ENCODE measurements at places on chromosomes 3 and 15. TPM values are rescaled to one million over a fixed set of nuclear protein-coding genes. Genes with fewer than 3 reads are reported as not detected.

- no peak for DNase-seq
Measured at GRCh38 chr3:44833394-44833793, 28.3 kb upstream of the TMEM42 start.

GRCh38 chr15:85780225-85780985 is 14.3 kb downstream of the KLHL25 start:
- no peak for DNase-seq

The CLDN16 gene
- total RNA-seq: not detected

GRCh38 chr15:70488002-70488605 is 275.3 kb downstream of the UACA start:
- no peak for DNase-seq

DNA sequence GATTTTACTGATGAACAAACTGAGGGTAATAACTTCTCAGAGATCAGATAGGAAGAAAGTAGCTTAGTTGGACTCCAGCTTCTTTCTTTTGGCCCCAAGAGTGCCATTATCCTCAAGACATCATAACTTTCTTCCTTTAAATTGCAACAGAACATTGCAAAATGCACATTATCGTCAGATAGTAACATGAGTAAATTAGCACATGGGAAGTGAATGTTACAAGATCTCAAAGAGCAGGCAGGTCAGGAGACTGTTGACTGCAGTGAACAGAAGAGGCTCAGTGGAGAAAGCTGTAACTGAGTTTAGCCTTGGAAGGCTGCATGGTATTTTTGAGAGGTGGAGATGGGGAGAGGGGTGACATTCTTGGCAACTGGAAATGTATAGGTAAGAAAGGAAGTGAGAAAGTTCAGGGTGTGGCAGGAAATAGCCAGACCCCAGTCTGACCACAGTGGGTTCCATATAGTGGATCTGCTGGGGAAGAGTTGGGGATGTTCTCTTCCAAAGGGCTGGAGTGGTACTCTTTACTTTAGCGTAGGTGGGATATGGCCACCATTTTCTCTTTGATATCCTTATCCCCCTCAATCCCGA is 307.7 kb downstream of the RPLP1 start:
- no peak for DNase-seq

GRCh38 chr3:69462022-69462825 is 76.3 kb upstream of the FRMD4B start:
- DNase-seq: no peak

GRCh38 chr3:113070072-113070640 is 79.4 kb downstream of the GTPBP8 start:
- DNase-seq: no peak

The SLC12A1 gene
- not detected for total RNA-seq

DNA sequence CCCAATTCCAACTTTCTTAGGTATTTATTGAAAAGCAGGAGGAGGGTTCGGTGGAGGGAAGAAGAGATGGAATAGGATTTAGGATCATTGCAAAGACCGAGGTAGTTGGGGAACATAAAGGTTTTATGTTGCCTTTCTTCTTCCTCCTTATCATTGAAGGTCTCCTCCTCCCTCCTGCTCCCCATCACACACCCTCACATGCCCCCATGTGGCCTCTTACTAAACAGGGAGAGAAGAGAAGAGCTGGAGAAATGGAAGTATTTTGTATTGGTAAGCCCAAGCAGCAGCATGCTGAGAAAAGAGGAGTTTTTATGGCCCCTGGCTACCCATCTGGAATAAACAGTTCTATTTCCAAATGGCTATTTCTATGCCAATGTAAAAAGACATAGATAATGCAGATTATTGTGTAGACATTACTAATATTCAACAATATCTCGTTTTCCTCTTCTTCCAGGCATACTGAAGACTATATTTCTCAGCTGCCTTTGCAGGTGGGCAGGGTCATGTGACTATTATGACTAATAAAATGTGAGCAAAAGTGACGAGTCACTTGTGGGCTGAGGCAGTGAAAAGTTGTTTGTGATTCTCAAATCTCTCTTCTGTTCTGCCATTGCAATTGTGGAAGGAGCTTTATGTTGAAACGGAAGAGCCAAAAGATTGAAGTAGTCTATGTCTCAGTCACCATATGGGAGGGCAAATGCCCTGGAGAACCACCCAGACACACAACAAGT is 5.2 kb upstream of the GPR176 start:
- no peak for DNase-seq

The WNT5A gene
- 1.7 TPM for total RNA-seq

The FGF7 gene
- total RNA-seq: 175 TPM

All from mesenteric fat pad (tissue), 1 donor.